ENCODE measurements at places on chromosomes 2 and 18.

DNA sequence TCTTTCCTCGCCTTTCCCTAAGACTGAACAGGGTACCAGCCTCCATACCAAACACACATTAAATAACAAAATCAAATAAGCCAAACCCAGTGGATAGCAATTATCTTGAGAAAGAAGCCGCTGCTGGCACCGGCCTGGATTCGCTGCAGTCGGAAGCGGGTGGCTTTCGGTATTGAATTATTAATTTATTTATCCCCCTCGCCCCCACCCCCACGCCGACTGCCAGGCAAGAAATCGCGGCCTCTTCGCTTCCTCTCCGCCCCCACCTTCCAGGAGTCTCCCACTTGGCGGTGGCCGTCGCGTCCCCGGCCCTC is 370 bp upstream of the ZNF804A start:
- peak; percentile 2 for DNase-seq

DNA sequence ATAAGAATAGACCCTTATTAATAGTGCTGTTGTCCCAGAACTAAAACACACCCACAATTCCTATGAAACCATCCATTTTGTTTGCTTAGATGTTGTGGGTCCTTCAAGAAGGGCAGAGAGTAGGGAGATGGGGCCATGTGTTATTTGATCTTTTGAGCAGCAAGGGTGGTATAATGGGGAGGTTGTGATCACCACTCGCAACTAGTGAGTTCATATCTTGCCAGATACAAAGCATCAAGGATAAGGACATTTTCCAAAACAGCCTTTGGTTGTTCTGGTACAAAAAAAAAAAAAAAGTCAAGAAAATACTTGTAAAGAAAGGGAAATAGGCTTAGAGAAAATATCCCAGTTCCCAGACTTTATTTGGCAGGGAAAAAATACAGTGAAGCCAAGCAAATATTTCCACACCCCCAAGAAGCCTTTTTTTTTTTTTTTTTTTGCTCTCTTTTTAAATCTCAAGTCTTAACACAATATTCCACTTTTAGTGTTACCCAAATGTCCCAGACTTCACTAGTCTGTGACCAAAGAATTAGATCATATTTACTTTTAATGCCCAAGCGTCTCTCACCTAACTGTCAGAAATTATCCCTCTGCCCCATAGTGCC is 54.1 kb downstream of the ANTXR1 start:
- DNase-seq, result no peak

DNA sequence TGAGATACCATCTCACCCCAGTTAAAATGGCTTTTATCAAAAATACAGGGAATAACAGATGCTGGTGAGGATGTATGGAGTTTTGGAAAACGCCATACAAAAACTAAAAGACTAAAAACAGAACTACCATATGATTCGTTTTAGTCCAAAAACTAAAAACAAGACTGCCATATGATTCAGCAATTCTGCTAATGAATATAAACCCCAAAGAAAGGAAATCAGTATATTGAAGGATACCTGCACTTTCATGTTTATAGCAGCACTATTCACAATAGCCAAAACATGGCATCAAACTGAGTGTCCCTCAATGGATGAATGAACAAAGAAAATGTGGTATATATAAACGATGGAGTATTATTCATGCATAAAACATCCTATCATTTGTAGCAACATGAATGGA is 224.4 kb upstream of the MC4R start:
- no peak for DNase-seq

DNA sequence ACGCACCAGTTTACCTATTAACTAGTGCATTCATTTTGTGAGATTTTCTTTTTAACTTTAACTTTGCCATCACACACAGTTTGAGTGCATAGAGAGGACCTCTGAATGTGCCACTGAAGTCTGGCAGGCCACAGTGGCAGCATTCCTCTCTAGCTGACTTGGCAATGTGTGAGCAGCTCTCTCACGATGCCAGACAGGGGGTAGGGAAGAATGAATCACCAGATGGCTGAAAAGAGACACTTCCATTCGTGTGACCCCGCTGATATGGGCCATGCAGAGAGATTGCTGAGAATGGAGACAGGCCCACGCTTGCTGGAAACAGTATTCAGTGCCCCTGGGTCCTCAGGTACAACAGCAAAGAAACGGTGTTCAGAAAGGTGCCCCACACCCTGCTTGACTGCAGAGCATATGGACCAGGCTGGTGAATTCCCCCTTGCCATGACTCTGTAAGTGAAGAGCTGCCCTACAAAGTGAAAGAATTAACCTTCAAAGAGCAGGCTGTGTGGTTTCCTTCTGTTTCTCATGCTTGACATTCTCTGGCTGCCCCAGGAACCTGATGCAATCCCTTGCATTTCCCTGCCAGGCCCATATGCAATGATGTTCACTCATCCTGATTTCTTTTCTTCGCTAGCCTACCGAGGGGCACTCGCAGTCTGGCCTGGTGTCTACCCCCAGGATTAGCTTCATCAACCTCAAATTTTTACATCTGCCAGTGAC is 236.1 kb downstream of the CDH20 start:
- peak; percentile 75 for DNase-seq

GRCh38 chr2:220335591-220335915 is 708.1 kb downstream of the SLC4A3 start:
- no peak for DNase-seq
